Activated CD4-positive, alpha-beta memory T cell treated with anti-CD3 and anti-CD28 coated beads, Interleukin-2, amount 10 ng/mL, durations not matched to agents 7 days and 5 days (primary cell): ENCODE measurements at places on chromosomes 11 and 22.

GRCh38 chr11:64003807-64004589 is 17.8 kb downstream of the OTUB1 start:
- no peak for DNase-seq

- no peak for DNase-seq
These were observed 84.0 kb downstream of the DHCR7 start for GRCh38 chr11:71364176-71364671.

GRCh38 chr11:120128392-120129119 is 9.4 kb downstream of the TRIM29 start:
- DNase-seq = no peak

DNA sequence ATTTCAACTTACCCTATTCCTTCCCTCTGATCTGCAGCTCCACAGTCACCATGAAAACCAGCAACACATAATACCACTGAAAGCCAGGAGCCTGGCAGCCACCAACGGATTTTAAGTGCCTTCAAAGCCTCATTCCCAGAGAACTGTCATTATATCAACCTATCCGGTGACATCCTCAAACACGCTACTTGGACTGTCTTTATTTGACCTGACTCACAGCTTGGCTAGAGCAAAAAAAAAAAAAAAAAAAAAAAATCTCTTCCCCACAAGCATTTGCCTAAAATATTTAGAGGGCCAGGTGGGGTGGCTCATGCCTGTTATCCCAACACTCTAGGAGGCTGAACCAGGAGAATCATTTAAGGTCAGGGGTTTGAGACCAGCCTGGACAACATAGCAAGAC is 32.4 kb upstream of the ARHGAP32 start:
- DNase-seq = no peak

DNA sequence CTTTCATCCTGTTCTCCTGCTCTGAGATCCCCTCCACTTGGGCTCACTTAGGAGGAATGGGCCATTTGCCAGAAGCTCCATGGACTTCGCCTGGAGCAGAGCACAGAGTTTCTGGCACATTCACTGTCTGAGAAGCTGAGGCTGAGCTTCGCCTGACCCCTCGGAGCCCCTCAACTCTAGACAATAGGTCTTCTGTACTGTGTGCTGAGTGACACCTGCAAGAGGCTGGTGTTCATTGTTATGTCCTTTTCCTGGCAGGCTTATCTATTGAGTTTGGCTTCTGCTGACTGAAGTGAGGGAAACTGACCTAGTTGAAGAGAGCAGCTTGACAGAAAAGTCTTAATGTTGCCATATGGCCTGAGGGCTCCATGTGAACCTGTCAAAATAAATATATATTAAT is 124.3 kb downstream of the EHF start:
- no peak for DNase-seq

DNA sequence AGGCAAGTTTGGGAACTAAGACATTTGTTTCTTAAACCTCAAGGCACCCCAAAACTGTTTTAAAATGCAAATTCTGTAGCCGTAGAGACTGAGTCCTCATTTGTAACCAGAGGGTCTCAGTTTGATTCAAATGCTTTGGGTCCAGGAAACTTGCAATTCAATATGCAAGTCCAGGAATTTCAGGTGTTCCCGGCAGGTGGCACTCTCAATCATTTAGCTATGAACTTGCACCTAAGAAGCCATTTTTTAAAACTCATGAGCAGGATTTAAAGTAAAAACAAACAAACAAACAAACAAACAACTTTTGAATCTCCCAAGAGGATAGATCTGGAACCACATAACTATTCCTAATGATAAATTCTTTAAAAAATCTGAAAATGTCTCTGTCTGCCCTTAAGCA is 8.7 kb upstream of the ABTB2 start:
- DNase-seq = peak; percentile 24

GRCh38 chr11:133698654-133699053 is 146.7 kb downstream of the SPATA19 start:
- DNase-seq = no peak

DNA sequence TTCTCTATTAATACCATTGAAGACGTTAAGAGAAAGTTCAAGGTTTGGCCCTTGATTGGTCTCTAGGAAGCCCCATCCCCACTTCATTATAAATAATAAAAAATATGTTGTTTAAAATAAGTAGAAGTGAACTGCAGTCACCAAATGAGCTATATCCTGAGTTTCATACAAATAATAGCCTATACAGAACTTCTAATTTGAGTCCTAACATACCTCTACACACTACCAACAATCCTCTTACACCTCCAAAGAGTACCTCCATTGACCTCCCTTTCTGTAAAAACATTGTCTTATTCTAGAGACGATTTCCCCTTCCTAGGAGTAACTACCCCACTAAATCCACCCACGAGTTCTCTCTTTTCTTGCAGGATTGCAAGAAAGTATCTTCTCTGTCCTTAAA is 7.2 kb upstream of the HBD start:
- no peak for DNase-seq

- no peak for DNase-seq
These were observed 1.7 kb upstream of the IL2RB start for GRCh38 chr22:37151401-37151800.

- no peak for DNase-seq
These were observed 1.9 kb downstream of the OR52H1 start for GRCh38 chr11:5546457-5546856.

- DNase-seq = no peak
These were observed 19.0 kb downstream of the B3GAT1 start for GRCh38 chr11:134392953-134393615.

GRCh38 chr11:44726283-44727113 is at the start of gene TSPAN18:
TSS of gene TSPAN18 (plus strand) at chr11:44726962. CDS start at chr11:44906417, 179,455 bp downstream.
- DNase-seq = peak; percentile 30

GRCh38 chr11:117643606-117644300 is 153.3 kb downstream of the DSCAML1 start:
- DNase-seq = no peak

DNA sequence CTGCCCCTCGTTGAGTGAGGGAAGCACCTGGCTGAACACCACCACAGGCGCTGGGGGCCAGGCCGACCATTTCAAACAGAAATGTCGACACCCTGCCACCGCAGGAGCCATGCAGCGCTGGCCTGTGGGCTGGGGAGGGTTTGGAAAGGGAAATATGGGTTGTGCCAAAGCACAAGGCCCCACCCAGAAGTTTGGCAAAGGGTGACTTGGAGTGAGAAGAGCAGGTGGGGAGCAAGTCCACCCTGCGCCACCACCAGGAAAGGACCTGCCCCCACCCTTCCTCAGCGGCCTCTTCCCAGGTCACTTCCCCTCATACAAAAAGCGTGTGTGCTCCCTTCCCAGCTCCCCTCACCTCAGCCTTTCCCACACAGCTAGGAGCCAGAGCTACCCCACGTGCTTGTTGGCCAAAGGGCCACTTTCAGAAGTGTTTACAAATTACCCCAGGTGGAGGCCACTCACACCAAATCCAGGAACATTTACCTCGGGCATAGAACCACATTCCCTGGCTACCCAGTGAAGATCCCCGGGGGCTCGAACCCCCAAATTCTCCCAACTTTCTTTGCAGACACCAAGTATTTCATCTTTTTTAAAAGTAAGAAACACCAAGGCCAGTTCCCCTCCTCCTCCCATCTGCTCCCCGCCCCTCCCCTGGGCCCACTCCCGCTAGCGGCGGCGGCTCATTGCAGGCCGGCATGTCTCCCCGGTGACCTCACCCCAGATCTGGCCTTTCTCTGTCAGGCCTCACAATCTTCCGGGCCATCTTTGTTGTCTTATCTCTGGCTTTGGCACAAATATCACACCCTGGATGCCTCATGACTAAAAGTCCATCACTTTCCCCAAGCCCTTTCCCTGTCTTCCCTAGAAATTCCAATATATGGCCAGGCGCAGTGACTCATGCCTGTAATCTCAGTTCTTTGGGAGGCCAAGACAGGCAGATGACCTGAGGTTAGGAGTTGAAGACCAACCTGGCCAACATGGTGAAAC is 20.5 kb upstream of the SCGB1A1 start:
- no peak for DNase-seq

- DNase-seq = no peak
These were observed 970 bp downstream of the OR5B21 start for GRCh38 chr11:58506935-58507334.

DNA sequence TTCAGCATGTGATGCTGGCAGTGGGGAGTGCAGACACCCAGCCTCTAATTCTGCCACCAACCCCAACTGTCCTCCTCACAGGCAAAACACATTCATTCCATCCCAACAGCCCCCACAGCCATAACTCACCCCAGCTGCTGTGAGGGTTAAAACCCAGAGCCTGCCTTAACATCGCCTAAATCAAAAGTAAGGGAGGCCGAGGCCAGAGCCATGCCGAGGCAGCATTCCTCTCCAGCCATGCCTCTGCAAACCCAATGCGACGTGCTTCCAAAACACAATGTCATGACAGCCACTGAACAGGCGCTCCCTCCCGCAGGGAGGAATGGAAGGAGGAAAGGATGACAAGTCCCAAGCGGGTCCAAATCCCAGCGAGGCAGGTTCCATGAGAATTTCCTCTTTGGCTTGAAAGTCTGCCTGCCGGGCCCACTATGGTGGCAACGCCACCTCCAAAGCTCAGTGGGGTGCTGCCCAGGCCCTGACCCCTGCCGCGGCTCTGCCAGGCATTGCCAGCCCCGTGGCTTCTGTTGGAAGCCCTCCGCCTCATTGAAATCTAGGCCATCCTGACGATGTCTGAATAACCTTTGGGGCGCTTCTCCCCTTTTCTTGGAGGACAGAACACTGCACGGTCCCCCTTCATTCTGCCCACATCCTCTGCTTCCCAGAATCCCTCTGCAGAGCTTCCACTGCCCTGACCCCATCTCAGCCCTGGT is 472.3 kb downstream of the BRD1 start:
- DNase-seq = no peak

- no peak for DNase-seq
These were observed 11.5 kb upstream of the FTH1 start for GRCh38 chr11:61978703-61979661.

DNA sequence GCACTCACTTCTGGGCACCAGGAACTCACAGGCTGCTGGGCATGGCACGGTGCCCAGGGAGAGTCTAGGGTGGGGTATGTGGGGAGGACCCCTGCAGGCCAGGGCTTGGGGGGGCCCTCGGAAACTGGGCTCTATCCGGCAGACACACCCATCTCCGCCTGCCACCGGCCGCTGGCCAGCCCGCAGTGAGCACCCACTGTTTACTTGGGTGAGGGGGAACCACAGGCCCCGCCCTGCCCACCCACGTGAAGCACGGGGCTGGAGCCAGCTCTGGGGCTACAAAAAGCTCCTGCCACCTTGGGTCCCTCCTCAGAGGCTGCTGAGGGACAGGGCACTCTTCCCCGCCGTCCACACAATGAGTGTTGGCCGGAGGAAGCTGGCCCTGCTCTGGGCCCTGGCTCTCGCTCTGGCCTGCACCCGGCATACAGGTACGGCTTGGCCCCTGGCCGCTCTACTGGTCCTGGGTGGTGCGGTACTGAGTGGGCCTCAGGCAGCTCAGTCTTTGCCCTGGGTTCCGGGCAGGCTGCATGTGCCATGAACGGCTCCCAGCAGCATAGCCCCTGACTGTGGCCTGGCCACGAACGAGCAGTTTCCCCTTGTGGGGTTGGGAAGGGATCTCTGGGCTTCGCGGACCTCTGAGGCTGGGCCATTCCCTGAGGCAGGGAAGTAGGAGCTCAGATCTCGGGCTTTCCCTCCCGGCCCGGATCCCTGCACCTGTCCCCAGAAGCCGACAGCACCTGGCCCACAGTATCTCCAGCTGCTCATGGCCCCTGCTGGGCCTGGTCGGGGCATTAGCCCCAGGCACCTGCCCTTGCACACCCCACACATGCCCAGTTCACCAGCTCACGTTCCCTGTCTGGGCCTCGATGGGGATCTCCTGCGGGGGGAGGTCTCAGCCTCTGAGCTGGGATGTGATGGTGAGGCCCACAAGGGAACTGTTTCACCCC is at the start of gene MUC5AC:
TSS of gene MUC5AC (plus strand) at position 309 of the 947 bp plus-strand sequence. CDS start at position 356, 47 bp downstream.
- DNase-seq = no peak

DNA sequence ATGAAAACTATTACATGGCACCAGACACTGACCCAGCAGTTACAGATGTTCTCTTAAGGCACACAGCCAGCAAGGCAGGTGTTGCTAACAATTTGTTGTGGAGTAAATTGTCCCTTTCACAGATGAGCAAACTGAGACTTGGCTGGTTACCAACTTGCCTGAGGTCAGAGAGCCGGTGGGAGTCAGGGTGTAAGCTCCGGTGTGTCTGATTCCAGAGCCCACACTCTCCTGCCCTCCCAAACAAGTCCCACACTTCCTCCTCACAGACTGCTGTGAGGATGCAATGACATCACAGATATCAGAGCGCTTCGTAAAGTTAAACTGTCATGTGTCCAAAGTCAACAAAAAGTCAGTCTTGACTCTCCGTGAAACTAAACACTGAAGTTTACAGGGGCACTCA is 12.5 kb downstream of the GDPD5 start:
- DNase-seq = no peak

DNA sequence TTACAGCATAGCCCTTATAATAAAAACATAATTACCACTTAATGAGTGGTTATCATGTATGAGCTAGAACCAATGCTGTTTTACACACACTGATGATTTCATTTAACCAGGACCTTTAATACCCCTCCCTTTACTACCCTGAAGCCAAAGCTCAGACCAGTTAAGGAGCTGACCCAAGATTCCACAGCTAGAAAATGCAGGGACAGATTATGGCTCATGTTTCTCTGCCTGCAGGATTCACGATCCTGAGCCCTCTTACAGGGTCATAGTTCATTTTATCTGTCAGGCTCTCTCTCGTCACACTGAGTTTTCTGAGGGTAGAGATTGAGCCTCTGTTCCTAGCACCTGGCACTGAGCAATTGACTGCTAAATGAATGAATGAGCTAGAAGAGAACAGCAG is 27.4 kb downstream of the TUB start:
- DNase-seq = no peak

- DNase-seq = no peak
These were observed 12.2 kb downstream of the MRGPRF start for GRCh38 chr11:69000831-69001242.

DNA sequence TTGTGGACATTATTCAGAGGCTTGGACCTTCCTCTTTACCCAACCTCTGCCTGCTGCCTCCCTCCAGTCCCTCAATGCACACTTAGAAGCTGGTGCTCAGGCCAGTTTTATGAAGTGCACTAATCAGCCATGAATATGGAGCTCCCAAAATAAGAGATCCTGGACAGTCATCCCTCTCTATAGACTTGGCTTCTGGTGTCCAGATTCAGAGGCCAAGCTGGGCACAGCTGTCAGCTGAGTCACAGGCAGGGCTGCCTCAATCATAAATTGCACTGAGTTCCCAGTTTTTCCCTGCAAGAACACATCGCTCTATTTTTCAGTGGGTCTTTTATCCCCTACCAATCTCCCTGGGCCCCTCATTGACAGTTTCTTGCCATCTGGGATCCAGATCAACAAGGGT is 161.7 kb upstream of the CADM1 start:
- DNase-seq = no peak
